ENCODE measurements at places on chromosomes 11 and 22.

- no peak for DNase-seq
Measured at GRCh38 chr22:26822313-26822712, 164.9 kb downstream of the MIAT start.

GRCh38 chr11:34206407-34207300, 101.2 kb downstream of the NAT10 start:
- no peak for DNase-seq

GRCh38 chr11:122601141-122602125, 54.1 kb upstream of the UBASH3B start:
- no peak for DNase-seq

DNA sequence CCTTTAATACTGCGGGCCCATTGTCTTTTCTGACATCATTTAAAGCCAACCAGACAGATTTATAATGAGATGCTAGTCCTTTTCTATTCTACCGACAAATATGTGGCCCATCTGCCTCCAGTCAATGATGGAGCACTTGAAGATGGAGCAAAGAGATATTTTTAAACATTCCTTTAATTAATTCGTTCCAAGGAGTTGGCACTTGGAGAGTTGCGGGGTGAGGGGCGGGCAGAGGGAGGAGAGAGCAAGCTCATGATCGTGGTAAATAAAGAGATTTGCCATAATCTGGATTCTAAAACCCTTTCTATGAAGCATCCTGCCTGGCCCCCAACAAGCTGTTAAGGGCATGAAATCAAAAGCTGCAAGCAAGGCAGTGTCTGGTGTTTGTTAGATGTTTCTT, 5.0 kb downstream of the SLC1A2 start:
- no peak for DNase-seq

DNA sequence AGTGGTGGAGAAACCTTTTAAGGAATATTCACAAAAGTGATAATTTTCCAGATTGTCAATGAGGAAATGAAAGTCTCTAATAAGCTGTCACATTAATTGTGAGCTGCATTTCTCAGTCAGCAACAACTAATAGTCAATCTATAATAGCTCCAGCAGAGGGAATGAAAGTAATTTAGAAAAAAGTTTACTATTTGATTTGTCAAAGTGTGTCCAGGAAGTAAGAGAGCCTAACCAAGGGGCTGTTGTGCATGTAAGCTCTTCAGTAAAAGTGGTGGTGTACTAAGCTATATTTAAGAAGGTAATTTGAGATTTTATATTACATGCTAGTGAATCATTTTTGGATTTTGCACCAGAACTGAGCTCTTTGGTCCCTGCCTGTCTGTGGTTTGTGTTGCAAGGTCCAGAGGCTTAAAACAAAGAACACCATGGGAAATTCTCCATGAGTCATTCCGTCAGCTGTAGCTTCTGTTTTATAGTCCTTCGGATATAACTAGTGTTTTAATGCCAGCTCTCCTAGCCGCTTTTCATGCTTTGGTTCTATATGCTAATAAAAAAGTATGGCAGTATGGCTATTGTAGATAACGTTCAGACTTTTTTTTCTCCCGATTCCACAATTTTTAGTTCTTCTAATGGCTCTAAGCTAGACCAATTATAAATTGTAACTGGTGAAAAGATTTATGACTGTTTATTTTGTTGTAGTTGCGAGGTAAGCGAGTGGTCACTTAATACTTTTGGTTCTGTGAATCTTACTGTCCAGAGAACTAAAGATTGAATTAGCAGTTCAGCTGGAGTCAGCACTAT, 64.6 kb downstream of the ARHGEF12 start:
- peak; percentile 9 for DNase-seq

Measured in GM20000 (cell line).